ENCODE measurements at places on chromosomes 5 and 9.

- DNase-seq = no peak
- no peaks in the 10 kb centered on the region for H3K27me3 ChIP-seq
- no peaks in the 10 kb centered on the region for H3K36me3 ChIP-seq
- no peaks in the 10 kb centered on the region for H3K4me1 ChIP-seq
- no peak overlapping the region for H3K27ac ChIP-seq
- H3K4me3 ChIP-seq = no peak overlapping the region
These were observed 1327.8 kb upstream of the WWC1 start for GRCh38 chr5:166963596-166963995.

DNA sequence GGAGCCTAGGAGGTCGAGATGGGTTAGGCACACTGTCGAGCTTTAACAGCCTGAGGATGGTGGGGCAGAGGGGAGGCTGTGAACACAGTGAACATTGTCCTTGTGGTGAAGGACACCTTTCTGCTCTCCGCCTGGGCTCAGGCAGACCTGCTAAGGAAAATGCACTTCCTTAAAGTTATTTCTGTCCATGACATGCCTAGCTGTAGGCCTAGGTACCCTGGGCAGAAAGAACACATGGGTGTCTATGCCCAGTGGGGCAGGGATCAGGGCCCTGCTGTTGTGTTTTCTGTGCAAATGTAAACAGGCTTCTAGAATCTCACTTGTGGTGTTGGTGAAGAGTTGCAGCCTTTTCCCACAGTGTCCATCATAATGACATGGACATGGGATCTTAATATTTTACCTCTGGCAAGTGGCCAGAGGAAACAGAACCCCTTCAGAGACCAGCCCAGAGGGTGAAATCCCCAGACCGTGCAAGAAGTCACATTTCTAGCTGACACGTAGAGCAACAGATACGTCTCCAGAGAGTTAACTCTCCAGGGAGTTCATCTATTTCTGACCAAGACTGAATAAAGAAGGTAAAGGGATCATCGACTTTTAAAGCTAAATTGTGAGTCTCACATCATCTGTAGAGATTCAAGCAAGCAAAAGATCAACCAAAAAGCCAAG lies 79.2 kb downstream of the C9orf152 start:
- H3K4me3 ChIP-seq = no peak overlapping the region
- no peaks in the 10 kb centered on the region for H3K4me1 ChIP-seq
- H3K36me3 ChIP-seq = peaks cover 3% of the 10 kb centered on the region
- no peaks in the 10 kb centered on the region for H3K27me3 ChIP-seq

GRCh38 chr9:108101410-108101809 lies 611.8 kb upstream of the KLF4 start:
- no peaks in the 10 kb centered on the region for H3K4me1 ChIP-seq
- H3K27me3 ChIP-seq = peaks cover 7% of the 10 kb centered on the region
- H3K36me3 ChIP-seq = no peaks in the 10 kb centered on the region
- no peak overlapping the region for H3K4me3 ChIP-seq
- H3K27ac ChIP-seq = no peak overlapping the region

DNA sequence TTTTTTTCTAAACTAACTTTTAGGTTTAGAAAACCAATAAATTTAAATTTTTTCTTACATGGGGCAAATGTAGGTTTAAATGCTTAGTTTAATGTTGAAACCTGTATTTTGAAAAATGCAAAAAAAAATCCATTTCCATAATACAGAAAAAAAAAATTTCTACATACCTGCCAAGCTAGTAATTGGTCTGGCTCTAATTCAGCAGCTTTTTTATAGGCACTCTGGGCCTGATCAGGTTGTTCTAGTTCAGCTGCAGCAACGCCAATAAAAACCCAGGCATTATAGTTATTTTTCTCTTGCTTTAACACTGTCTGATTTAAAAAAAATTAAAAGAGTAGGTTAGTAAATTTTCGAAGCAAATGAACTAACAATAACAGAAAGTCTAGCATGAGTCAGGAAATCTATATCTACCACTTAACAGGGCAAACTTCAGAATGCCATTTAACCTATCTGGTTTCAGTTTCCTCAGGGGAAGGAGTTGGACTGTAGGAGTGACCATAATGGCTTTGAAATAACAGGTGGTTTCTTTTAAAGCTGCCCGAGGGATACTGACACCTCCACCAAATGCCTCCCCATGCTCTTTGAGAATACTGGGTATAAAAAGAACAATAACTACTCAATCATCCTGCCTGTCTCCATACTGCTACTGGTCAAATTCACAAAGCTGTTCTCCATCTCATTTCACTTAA lies 11.6 kb downstream of the SKIC3 start:
- no peak for DNase-seq
- H3K27me3 ChIP-seq = no peaks in the 10 kb centered on the region
- H3K27ac ChIP-seq = no peak overlapping the region
- peaks cover 6% of the 10 kb centered on the region for H3K4me1 ChIP-seq
- H3K36me3 ChIP-seq = peaks cover 55% of the 10 kb centered on the region
